ENCODE measurements at places on chromosomes 5 and 9.

DNA sequence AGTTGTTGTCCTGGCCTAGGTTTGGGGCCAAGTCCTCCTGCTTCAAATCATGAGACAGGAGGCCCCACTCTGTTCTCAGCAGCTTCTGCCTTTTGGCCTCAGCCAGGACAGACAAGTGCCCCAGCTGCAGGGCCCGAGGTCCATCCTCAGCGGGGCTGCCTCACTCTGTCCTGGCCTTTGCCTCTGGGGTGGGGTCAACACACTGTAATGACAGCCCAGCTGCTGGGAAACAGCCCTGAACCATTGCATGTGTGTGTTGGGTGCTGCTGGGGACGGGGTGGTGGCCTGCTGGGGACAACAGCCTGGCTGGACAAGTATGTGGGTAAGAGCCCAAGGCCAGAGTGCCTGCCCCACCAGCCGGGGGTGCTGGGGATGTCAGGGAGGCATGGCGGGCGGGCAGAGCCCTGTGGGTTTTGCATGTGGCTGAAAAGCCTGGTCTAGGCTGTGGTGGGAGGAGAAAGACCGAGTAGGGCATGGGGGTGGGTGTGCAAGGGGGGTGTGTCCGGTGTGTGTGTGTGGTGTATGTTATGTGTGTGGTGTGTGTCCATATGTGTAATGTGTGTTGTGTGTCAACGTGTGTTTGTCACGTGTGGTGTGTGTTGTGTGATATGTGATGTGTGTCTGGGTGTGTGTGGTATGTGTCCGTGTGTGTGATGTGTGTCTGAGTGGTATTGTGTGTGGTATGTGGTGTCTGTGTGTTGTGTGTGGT is 71.7 kb downstream of the KCNT1 start:
- no peak for DNase-seq

GRCh38 chr9:106637486-106637885 is 225.5 kb upstream of the ZNF462 start:
- DNase-seq, result no peak

- DNase-seq, result no peak
Observed at GRCh38 chr9:70573308-70573707, 158.9 kb upstream of the KLF9 start.

DNA sequence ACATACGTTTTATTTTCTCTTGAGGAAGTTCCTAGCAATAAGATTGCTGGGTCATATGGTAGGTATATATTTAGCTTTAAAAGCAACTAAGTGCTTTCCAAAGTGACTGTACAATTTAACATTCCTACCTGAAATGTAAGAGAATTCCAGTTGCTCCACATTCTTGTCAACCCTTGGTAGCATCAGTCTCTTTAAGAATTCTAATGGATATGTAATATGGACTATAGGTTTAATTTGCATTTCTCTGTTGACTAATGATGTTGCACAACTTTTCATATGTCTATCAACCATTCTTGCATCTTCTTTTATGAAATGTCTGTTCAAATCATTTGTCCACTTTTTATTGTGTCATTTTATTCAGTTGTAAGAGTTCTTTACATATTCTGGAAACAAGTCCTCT is 6.7 kb upstream of the RASEF start:
- DNase-seq, result no peak

GRCh38 chr5:151388960-151389359 is 41.6 kb upstream of the SLC36A2 start:
- DNase-seq, result no peak

- no peak for DNase-seq
Observed at GRCh38 chr5:140595538-140596300, 31.1 kb downstream of the SLC35A4 start.

DNA sequence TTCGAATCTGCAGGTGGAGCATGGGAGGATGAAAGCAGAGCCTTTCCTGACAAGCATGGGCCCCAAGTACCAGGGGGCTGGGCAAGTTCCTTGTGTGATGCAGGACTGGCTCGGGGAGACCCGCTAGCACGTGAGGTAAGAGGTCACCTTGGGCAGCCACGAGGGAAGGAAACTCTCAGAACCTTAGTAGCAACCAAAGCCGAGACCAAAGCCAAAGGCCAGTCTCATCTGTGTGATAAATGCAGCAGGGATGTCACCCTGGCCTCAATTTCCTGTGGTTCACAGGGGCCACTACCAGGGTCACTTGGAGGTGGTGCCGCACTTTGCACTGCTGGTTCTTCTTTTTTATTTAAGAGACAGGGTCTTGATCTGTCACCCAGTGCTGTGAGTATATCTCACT is 39.5 kb downstream of the PRRT1B start:
- DNase-seq, result no peak

- no peak for DNase-seq
Observed at GRCh38 chr9:127977884-127978647, 2.7 kb downstream of the EEIG1 start.

DNA sequence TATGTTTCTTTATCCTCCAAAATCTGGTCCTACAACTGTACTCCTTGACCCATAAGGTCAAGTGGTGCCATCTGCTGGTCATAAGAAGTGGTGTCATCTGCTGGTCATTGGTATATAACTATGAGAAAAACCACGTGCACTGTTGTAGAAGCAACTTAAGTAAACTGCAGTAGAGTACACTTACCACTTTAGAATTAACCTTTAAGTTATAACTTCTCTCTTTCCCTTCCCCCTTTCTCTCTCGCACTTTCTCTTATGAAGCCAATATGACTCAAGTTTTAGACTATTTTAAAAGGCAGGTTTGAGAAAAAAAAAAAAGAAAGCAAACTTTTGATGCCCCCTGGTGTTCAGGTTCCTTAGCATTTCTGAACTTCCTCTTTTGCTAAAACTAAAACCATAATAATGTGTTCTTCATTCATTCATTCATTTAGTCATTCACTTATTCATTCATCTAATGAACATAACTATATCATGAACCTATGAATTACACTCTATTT is 12.8 kb upstream of the MTAP start:
- no peak for DNase-seq

GRCh38 chr9:91663858-91664257 is 240.2 kb upstream of the NFIL3 start:
- DNase-seq, result no peak

DNA sequence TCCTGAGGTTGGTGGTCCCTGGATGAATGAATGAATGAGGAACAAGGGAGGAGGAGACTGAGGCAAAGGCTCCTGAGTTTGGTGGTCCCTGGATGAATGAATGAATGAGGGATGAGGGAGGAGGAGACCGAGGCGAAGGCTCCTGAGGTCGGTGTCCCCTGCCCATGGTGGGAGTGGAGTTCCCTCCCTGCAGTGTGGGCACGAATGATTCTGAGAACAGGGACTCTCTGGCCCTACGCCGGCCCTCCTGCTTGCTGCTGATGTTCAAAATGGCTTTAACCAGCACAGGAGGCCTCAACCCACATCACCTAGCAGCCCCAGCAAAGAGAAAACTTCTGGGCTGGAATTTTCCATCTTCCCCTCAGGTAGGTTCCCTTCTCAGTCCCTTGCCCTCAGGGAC is 377.8 kb downstream of the IRX2 start:
- no peak for DNase-seq

GRCh38 chr5:167008705-167009104 is 1282.7 kb upstream of the WWC1 start:
- no peak for DNase-seq

- no peak for DNase-seq
Observed at GRCh38 chr9:71752352-71752751, 16.0 kb downstream of the CEMIP2 start.

DNA sequence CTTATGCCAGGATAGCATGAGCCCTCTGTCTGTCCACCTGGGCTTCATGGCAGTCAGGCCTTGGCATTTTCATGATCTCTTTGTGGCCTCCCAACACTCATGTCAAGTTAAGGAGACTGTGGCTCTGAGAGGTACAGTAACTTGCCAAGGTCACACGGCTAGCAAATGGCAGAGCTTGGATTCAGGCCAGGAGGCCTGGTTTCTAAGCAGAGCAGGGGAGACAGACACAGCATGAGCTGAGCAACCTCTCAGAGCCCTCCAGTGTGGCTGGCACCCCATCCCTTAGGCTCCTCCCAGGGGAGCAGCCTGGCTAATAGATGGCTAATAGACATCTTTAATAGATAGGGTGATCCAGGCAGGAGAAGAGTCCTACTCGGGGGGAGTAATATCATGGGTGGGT is 4.1 kb downstream of the SYNPO start:
- no peak for DNase-seq

DNA sequence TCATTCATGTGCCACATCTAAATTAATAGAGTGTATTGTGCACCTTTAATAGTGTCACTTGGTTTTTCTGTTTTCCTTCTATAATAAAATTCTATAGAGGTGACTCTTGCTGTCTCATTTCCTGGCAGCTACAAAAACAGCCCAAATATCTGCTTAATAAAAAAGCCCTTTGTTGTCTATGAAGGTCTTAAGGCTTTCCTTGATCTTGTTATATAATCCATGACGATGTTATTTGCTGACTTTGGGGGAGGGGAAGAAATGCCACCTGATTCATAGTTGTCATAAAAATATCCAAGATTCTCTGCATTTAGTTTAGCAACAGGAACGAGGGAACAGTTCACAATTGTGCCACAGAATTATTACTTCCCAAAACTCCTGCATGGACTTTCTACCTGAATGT is 31.3 kb downstream of the CPEB4 start:
- DNase-seq, result no peak

DNA sequence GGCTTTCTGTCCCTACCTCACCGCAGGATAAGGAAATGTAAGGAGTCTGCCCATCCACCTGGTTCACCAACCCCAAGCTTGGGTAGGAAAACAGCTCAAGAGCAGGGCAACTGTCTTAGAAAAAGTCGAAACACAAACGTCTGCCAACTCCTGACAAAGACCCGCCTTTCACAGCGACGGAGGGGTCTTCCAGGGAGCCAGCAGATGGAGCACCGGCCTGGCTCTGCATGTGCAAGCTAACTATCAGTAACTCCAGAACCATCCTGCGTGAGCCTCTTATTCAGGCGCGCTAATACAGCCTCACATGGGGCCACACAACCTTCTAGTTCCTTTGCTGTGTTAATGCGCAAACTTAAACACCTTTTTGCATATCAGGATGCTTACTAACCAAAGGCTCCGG is 26.9 kb downstream of the CAMSAP1 start:
- DNase-seq, result no peak

GRCh38 chr5:168666356-168666755 is 87.2 kb upstream of the PANK3 start:
- DNase-seq, result no peak

DNA sequence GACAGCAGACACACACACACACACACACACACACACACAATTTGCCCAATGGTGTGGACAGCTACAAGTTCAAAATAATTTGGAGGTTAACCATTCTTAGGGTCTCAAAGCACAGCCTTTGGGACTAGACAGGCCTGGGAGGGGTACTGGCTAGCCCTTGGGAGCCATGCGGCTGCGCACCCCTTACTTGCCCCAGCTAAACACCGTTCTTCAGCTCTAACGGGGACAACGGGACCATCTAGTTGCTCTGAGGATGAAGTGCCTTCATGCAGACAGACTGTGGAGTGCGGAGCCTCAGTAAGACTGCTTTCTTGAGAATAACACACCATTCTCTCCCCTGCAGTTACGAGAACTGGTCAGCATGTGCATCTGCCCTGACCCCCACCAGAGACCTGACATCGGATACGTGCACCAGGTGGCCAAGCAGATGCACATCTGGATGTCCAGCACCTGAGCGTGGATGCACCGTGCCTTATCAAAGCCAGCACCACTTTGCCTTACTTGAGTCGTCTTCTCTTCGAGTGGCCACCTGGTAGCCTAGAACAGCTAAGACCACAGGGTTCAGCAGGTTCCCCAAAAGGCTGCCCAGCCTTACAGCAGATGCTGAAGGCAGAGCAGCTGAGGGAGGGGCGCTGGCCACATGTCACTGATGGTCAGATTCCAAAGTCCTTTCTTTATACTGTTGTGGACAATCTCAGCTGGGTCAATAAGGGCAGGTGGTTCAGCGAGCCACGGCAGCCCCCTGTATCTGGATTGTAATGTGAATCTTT is 64.6 kb downstream of the PSMB7 start:
- no peak for DNase-seq

DNA sequence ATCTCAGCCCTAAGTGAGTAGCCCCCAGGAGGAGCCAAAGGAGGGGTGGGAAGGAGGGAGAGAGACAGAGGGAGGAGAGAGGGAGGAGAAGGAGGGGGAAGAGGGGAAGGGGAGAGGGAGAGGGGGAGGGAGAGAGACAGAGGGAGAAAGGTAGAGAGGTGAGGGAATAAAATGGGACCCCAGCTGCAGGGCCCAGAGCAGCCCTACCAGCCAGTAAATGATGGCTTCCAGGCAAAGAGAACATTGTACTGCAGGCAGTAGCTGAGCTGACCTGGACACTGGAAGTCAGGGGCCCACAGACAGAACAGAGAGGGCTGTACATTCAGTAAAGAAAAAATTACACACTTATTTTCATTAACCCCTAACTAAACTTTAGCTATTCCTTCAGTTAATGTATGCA is 57.8 kb upstream of the GNE start:
- DNase-seq, result no peak

DNA sequence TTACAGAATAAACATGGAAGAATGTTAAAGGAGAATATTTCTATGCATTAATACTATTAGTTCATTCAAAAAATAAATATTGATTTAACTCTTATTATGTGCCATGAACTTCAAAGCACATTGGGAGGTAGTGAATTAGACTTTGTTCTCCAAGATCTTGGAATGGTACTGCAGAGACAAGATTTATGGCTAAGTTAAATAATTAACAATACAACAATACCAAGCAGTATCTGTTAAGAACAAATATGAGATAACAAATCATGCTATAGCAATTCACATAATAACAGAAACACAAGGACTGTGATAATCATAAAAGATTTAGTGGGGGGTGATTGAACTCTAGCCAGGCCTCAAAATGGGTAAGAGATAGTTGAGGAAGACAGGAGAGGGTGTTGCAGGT is 11.6 kb downstream of the NMUR2 start:
- no peak for DNase-seq

DNA sequence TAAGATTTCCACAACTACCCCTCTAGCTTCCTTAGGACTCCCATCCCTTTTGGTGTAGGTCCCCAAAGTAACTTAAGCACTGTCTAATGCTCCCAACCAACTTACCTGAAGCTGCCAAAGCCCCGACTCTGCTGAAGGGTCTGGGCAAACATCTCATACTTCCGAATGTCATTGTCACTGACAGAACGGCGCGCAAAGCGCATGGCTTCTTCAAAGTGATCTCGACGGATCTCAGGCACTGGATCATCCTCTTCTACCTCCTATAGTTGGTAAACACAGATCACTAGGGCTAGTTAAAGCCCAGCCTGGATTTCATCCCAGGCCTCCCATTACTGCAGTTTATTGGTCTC is 15.2 kb downstream of the VCP start:
- no peak for DNase-seq

DNA sequence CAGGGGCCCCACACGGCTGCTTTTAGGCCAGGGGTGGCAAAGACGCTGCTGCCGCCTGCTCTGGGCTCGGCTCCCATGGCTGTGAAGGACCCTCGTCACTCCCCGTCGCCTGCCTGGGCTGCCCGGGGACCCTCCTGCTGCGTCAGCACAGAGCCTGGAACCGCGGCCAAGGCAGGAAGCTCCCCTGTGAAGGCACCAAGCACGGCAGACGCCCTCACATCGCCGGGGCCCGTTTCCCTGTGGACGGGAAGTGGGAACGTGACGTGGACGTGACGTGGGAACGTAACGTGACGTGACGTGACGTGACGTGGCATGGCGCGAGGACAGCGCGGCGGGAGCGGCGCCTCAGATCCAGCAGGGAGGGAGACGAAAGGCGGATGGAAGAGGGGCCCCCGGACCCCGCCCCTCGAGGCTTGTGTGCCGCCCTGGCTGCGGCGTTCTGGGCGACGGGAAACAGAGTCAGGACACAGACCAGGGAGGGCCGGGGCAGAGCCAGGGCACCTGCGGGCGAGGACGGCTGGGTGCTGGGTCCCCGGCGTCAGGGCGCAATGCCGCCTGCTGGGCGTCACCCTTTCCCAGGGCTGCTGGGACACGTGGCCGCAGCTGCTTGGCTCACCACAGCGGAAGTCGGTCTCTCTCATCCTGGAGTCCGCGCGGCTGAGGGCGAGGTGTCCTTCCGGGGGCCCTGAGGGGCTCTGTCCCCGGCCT is 53.1 kb downstream of the MRPL36 start:
- no peak for DNase-seq

Measured in posterior cingulate gyrus (tissue), 11 donors.